ENCODE measurements at places on chromosomes 5 and 9. TPM values are rescaled to one million over a fixed set of nuclear protein-coding genes. Genes with fewer than 3 reads are reported as not detected.

C9orf50 gene
- total RNA-seq = 0.11 TPM

ZBTB6 gene
- 20.1 TPM for total RNA-seq

GCNT4 gene
- 3.6 TPM for total RNA-seq

ESM1 gene
- total RNA-seq = 2.2 TPM

Data from articular chondrocyte of knee joint (primary cell).